Midbrain (tissue), 1 donor: ENCODE measurements at places on chromosomes 11 and 22.
A peak's percentile ranks its signal among the peaks of the same experiment; 100 is the strongest.

DNA sequence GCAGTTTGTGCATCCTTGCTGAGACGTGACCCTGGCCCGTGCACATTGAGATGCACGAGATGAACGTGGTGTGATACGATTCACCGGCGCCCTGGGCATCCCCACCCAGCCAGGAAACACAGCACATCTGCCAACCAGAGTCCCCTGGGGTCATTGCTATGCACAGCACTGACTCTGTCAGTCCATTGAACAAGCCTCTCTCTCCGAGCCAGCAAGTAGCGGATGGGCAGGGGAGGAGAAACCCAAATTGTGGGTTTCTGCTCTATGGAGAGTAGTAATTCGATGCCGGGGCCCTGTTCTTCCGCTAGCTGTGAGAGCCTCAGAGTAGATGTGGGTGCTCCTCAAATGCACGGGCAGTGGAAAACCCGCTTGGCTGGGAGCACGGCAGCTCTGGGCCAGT is 85.1 kb downstream of the ARHGAP8 start:
- DNase-seq: no peak

DNA sequence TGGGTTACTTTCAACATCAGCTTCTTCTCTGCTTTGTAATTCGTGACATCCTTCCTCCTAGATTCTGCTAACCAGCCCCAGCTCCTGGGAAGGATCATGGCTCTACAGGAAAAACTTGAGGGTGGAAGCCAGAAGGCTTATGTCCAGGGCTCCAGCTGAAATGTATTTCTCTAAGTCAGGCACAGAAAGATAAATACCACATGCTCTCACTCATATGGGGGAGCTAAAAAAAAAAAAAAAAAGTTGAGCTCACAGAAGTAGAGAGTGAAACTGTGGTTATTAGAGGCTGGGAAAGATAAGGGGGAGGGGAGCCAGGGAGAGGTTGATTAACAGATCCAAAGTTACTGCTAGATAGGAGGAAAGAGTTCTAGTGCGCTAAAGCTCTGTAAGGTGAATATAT is 74.9 kb downstream of the DSCAML1 start:
- DNase-seq: no peak

DNA sequence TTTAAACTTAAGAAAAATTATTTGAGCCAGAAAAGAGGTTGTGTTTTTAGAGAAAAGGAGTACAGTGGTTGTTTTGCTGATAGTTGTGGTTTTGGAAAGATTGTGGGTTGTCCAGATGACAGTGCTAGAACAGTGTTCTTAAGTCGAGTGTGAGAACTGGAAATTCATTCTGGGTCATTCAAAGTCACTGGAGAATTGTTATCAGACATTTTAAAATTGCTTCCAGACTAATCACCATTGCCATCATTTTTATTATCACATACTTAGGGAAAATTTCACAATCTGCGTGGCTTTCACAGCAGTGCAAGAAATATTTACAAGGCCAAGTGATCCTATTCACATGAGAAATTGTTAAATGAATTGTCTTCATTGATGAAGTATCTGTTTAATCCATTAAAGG is 242.2 kb upstream of the DDI1 start:
- DNase-seq: no peak

DNA sequence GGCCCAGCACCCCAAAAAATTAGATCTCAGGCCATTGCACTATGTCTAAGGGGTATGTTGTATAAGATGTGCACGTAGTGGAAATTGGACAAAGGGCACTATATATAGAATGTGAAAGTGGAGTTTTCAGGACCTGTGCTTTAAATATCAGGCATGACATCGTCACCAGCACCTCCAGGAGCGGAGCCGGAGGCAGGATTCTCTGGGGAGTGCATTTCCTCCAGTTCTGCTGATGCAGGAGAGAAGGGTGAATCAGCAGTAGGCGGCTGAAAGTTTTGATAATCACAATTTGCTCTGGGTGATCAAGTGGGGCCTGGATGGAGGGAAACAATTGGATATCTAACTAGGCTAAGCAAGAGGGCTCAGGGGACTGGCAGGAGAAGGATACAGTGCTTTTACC is 69.1 kb upstream of the NTM start:
- DNase-seq: no peak

DNA sequence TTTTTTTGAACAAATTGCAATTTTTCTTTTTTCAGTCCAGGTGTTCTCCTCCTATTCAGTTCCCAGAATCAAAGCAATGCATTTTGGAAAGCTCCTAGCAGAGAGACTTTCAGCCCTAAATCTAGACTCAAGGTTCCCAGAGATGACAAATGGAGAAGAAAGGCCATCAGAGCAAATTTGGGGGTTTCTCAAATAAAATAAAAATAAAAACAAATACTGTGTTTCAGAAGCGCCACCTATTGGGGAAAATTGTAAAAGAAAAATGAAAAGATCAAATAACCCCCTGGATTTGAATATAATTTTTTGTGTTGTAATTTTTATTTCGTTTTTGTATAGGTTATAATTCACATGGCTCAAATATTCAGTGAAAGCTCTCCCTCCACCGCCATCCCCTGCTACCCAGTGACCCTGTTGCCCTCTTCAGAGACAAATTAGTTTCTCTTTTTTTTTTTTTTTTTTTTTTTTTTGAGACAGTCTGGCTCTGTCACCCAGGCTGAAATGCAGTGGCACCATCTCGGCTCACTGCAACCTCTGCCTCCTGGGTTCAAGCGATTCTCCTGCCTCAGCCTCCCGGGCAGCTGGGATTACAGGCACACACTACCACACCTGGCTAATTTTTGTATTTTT is 6.2 kb upstream of the UBE4A start:
- DNase-seq: peak; percentile 6

DNA sequence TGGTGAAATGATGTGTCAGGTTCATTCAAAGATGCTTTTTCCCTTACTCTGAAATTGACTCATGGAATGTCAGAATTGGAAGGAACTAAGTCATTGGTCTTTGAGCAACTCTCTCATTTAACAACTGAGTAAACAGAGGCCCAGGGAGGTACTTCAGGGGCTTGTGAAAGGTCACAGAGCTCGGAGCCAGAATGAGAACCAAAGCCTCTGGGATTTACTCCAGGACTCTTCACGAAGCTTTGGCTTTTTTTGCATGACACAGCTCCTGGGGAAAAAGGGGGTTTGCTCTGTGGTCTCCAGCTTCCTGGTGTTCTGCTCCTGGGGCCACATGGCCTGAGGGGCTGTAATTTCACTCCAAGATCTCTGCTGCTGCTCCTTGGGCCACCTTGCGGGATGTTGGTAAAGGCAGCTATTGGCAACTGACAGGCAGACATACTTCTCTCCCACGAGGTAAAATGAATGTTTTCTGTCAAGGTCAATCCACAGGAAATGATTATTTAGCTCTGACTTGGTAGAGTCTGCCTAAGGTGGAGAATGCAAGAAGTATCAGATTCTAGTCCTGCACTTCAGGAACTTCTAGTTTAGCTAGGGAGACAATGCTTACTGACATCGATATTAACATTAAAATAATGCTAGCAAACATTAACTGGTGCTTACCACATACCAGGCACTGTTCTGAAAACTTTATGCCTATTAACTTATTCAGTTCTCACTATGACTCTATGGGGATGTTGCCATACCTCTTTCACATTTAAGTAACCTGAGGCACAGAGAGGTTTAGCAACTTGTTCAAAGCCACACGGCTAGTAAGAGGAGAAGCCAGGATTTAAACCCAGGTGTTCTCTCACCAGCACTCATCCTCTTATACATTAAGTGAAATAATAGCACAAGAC is 16.1 kb downstream of the PKNOX2 start:
- DNase-seq: peak; percentile 47

GRCh38 chr11:69574608-69575255 is 66.2 kb upstream of the CCND1 start:
- DNase-seq: no peak

DNA sequence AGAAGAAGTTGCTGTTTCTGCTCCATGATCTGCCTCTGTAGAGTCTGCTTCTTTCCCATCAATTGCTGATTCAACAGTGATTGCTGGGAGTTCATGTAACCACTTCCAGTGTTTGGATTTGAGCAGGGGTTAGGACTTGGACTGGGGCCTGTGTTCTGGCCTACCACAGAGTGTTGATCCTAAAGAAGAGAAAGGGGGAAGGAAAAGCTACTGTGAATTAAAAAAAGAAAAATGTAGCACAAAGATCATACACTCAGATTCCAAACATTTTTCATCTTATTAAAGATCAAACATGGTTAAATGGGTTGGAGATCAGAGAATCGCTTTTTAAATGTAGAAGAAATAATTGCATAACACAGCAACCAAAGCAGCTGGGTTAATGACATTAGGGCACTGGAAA is 67.6 kb upstream of the MTMR2 start:
- DNase-seq: no peak

GRCh38 chr11:116693102-116693570 is 79.7 kb downstream of the BUD13 start:
- DNase-seq: no peak

DNA sequence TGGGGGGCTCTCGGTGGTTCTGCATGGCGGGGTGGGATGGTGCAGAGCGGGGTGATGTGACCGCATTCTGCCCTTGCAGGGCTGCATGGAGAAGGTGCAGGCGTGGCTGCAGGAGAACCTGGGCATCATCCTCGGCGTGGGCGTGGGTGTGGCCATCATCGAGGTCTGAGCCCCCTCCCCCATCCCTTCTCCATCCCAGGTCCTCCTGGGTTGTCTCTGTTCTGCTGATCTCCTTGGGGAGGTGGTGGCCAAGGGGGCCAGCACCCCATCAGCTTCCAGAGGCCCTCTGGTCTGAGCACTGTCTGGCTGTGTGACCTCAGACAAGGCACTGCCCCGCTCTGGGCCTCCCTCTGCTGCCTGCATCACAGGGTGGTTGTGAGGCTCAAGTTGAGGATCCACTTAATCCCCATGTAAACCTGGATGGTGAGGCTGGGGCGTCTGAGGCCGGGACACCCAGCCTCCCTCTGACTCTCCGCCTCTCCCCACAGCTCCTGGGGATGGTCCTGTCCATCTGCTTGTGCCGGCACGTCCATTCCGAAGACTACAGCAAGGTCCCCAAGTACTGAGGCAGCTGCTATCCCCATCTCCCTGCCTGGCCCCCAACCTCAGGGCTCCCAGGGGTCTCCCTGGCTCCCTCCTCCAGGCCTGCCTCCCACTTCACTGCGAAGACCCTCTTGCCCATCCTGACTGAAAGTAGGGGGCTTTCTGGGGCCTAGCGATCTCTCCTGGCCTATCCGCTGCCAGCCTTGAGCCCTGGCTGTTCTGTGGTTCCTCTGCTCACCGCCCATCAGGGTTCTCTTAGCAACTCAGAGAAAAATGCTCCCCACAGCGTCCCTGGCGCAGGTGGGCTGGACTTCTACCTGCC is 53.3 kb downstream of the CD82 start:
- DNase-seq: no peak

DNA sequence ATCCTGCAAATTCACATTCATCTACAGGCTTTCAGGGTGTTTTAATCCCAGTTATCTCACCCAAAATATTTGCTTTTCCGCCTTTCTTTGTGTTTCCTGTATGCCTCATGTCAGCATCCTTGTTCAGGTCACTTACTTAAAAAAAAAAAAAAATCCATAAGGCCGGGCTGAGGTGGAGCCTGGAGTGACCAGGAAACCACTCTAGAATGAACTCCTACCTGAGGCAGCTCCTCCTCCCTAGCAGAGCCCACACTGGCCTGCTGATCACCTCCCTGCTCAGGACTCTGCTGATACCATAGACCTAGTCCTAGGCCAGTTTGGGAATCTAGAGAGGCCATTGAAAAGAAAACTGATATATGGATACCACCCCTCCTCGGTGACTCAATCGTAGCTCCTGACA is 8.7 kb upstream of the DGAT2 start:
- DNase-seq: no peak

DNA sequence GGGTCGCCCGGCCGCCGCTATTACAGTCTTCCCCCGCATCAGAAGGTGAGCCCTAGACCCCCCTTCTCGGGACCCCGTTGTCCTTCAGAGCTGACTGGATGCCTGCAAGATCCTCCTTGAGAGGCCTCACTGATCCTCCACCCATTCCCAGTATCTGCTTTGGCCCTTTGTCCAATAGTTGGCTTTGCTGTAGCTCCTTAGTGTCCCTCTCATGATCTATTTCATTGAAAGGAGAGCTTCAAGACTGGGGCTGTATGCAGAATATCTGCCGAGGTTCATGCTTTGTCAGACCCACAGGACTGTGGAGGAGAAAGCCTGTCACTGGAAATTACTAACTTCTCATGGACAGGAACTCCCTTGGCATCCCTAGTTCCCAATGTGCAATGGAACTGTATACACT is 499 bp downstream of the DLAT start:
- DNase-seq: no peak

DNA sequence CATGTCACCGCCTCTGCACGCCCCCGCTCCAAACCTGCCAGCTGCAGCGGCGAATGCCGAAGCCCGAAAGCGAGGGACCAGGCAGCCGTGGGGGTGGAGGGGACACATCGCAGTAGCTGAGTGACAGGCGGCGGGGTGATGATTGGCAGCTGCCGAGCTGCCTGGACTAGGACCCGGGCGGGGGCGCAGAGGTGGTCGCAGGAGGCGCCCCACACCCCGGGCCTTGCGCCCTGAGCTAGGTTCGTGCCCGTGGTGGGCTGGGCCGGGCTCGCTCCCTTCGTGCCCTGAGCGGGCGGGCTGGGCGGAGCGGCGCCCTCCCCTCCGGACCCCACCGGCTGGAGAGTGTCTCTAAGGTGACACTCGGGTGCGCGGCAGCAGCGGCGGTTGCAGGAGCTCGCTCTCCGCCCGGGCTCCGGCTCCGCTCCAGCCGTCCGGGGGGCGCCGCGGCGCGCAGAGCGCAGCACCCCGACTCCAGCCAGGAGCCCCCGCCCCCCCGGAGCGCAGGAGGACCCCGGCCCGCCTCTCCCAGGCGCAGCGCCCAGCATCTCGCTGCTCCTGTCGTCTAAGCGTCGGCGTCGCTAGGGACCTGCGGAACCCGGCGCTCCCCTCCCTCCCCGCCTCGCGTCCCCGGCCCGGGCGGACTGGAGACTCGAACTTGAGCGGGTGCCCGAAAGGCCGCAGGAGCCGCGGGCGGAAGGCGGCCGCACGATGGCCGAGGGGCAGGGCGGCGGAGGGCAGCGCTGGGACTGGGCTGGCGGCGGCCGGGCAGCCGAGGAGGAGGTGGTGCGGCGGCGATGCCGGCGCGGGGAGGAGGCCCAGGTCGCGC is 14.5 kb upstream of the DGKZ start:
- no peak for DNase-seq

GRCh38 chr11:63882555-63883242 is 34.3 kb downstream of the RCOR2 start:
- no peak for DNase-seq

DNA sequence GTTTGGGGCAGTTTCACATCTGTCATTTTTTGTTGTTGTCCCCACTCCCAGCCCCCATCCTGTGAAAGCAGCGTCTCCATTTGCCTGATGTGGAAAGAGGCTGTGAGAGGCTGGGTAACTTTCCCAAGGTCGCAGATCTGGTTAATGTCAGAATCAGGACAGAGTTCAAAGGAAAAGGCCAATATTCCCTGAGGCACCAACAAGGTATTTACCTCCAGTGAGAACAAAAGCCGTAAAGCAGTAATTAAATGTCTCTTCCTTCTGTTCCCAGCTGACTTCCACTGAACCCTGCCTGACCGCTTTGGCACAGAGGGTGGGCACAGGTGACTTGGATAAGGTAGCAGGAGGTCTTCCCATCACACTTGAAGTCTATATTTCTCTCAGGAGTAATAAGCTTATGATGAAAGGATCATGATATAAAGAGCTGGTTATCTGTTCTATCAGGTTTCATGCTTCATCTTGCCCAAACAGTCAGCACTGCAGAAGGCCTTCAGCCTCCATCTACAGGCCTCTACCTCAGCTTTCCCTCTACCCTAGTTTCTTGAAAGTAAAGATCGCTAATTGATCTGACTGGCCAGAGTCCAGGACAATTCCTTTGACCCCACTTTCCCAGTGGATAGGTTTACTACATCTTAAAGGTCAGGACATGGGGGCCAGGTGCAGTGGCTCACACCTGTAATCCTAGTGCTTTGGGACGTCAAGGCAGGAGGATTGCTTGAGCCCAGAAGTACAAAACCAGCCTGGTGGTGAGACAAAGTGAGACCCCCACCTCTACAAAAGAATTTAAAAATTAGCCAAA is 9.4 kb downstream of the C11orf91 start:
- no peak for DNase-seq
